Amygdala (tissue), 56 donors: ENCODE measurements at places on chromosomes 3 and 15.

DNA sequence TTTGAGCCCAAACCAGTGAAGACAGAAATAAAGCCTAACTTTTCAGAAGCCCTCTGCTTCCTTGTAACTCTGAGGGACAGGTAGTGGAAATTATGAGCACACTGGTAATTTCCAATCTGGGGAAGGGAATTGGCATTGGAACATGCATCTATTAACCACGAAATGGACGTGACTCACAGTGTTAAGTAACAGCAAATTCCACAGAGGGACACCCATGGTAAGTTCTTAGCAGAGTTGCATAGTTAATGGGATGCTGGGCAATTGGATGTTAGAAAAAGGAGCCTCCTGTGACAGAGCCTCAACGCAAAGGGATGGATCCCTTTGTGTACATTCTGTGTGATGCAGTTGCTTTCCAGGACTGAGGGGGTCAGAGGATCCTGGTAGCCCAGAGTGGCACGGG lies 168.6 kb downstream of the SEMA6D start:
- DNase-seq: no peak

DNA sequence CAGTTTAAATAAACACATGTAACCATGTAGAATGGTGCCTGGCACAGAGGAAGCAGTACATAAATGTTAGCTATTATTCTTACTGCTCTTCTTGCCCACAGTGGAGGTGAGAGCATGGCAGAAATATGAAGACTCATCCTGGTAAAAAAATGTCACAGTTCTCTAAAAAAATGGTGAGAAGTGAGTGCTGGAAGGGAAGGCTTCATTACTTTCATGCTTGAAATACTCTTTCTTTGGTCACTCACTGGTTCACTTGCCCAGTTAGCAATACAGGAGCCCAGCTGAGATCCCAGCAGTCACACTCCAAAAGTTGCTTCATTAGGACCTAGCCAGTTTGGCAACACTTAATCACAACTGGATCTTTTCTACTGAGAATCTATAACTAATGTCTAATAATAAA lies 1017.2 kb downstream of the TUSC7 start:
- no peak for DNase-seq

DNA sequence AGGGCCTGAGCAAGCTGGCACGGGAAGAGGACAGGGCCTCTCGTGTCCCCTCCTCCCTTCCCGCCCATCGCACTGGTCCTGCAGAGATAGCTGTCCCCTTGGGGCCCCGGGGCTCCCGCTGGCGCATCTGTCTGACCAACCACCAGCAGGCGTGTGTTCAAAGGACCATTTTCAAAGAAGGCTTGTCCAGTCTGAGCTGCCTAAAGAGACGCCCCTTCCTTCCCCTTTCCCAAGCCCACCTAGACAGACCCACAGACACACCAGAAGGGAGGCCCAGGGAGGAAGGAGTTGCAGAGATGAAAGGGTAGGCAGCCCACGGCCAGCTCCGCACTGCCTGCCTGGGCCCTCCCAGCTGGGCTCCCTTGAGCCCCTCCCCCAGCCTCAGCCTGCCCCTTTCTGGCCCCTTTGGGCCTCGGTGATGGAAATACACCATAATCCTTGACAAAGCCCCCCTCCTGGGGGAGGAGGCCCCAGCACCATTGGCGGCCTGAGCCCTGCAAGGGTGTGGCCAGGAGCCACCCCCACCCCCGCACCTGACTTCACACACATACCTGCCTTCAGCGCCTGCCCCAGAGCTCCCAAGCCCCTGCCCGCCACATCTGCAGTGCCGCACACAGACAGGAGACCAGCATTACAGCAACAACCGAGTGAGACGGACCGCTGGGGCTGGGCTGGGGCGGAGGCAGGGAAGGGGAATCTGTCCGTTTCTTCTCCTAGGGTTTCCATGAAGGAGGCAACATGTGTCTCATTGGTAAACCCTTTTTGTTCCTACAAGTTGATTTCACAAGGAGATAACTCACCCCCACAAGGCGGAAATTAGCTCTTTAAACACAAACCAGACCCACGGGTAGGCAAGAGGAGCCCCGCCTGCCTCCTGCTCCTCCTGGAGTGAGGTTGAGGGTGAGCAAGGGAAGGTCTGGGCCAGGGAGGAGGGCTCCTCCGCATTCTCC lies at the start of gene STRA6:
STRA6 (minus strand) TSS at position 336 of the 950 bp plus-strand sequence. CDS start 520 bp downstream, outside the sequence.
- no peak for DNase-seq

- no peak for DNase-seq
Measured at GRCh38 chr3:141407047-141407446, 38.7 kb downstream of the ZBTB38 start.

DNA sequence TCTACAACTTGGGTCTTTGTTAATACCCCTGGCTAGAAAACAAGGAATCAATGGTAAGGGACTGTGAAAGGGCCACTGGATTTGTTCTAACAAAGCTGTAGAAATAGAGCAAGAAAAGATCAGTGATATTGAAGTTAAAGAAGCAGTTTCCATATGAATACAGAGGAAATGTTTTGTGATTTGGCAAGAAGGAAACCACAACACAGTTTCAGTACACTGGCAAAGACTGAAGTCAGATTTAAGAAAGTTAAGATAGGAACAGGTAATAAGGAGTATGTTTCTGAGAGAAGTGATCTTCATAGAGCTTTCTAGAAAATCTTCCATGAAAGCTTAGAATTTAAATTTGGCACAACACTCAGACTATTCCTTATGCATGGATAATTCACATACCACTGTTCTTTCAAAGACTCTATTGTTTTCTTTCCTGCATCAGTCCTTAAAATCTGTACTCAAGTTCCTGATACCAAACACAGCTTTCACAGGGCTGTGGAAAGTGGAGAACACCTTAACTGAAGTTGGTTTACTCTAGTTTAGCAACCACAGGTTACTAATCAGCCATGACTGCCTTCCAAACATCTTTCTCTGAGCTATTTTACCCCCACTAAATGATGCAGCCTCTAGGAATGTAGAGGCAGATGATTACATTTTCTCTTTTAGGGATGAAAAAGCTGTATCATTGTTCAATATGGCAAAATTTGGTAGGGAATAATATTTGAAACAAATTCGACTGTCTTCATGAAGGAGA lies 32.4 kb upstream of the ALCAM start:
- DNase-seq: no peak

- no peak for DNase-seq
Measured at GRCh38 chr3:133706033-133706432, 40.2 kb upstream of the TF start.

DNA sequence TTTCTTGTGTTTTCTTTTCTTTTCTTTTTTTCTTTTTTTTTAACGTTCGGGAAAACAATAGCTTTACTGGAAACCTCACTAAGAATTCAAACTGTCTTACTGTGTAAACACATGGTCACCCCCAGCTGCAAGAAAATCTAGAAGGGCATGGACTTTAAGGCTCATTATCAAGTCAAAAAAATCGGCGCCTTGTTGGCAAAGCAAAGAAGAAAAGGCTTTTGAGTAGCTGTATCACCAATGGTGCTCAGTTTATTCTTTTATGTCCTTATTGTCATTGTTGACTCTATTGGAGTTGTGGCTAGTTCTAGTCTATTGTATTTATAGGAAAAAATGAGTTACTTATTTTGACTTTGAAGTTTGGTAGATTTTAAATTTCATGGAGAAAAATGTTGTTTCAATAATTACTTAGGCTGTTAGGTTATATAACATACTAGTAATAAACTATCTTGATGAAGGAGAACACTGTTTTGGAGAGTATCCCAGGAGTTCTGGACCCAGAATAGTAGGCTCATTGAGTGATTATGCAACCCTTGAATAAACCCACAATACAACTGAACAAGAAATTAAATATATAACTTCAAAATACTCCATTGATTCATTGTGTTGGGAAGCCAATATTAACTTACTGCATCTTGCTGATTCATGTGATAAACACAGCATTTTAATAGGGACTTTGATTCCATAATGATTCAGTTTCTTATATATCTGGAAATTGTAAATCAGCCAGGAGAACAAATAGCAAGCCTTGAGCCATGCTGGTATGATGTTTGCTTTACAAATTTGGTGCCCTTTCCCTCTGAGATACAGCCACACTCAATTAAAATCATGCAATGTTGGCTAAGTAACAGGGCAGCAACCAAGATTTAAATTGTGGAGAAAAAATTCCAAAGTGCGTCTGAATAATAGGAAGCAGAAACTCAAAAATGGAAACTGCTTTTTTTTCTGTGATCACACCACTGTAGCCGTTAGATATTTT lies 27.8 kb upstream of the GOLIM4 start:
- peak; percentile 12 for DNase-seq

GRCh38 chr15:68786753-68787152 lies 33.9 kb downstream of the ANP32A start:
- no peak for DNase-seq

- no peak for DNase-seq
Measured at GRCh38 chr3:182889948-182890629, 90.2 kb downstream of the DCUN1D1 start.

DNA sequence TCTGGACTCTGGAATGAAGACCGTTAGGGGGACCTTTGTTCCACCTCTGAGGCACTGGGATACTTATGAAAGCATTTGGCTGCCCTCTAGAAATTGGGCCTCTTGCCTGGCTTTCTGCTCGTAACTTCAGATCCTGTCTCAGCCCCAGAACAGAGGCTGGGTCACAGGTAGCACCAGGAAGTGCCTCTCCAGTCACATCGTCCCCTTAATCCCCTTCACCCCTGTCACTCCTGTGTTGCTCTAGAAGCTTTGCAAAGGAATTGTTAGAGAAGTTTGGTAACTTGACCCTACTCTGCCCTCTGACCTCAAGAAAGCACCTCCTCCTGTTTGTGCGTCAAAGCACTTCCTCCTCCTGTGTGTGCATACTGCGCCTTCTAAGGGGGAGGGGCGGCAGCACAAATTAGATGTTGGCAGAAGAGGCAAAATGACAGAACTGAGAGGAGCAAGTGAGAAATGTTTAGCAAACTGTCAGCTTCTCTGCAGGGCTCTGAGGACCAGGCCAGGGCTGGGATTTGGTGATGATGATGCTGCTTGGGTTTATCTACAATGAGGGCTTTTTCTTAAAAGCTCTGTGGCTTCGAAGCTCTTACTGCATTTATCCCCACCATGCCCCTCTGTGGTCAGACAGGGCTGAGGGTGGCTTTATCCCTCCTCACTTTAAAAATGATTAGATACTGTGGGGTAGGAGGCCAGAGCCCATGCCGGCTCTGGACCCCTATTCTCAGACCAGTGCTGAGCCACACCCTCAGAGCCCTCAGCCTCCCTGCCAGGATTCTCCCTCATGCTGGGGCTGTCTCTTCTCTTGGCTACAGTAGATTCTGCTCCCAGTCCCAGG lies 76.2 kb downstream of the LARS2 start:
- no peak for DNase-seq

- no peak for DNase-seq
Measured at GRCh38 chr3:194276768-194277103, 74.4 kb downstream of the CPN2 start.

DNA sequence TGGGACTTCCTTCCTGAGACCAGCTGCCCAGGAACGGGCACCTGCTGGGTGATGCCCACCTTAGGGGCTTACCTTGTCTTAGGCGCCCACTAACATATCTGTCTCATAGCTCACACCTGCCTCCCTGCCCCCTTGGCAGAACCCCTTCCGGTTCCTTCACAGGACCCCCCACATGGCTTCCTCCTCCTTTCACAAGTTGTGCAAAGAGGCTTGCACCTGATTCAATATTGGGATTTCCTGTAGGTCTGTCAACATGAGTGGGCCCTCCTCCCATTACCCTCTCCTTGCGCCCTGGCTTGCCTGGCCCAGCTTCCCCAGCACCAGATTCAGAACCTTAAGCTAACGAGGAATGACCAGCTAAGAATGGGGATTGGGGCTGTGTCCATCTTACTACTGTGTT lies 633 bp downstream of the THPO start:
- DNase-seq: no peak

DNA sequence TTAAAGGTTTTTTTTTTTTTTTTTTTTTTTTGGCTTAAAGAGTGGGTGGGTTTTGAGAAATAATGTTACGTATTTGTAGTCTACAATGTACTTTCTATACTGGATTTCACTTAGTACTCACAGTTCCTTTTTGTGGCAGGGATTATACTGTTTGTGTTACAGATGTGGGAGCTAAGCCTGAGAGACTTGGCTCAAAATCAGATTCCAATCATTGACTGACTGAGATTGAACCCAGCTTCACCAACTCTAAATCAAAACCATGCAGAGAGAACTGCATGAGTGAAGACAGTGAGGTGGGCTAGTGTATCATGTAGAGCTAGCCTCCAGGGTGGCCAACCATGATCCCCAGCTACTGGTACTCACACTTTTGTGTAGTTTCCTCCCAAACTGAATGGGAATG lies 68.0 kb downstream of the TMEM108 start:
- no peak for DNase-seq

DNA sequence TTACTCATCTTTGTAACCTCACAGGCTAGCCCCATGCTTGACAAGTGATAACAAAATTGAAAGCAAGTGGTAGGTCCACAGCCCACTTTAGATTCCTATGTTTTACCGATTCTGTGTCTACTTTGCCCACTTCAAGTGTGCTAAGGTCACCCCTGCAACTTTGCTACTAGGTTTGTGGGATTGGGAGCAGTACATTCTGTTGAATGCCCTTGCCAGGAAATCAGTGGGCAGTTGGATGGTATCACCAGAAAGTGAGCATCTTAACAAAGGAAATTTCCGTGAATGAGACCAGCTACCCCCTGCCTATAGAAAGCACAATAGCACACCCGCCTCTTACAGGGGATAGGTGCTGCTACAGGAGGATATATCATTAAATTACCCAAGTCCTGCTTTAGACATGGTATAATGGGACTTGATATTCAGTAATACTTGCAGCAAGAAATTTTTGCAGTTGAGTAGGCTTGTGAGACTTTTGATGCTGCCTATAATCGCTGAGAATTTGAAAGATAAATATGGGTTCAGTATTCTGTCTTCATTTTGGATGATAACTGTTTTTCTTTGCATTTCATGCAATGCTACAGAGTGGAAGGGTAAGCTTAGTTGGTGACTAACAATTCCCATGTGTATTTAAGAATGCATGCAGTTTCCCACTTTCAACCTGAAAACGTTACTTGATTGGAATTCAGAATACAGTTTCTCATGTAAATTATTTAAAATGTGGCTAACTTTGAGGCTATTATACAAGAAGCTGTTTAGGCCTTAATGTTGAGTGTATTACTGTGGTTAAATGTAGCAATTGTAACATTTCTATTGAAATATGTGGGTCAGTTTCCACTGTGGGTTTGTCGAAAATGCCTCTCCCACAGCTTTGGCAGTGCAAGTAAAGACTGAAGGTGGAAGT lies 9.5 kb downstream of the EBLN2 start:
- DNase-seq: no peak

- no peak for DNase-seq
Measured at GRCh38 chr3:181872887-181873286, 161.2 kb downstream of the SOX2 start.

DNA sequence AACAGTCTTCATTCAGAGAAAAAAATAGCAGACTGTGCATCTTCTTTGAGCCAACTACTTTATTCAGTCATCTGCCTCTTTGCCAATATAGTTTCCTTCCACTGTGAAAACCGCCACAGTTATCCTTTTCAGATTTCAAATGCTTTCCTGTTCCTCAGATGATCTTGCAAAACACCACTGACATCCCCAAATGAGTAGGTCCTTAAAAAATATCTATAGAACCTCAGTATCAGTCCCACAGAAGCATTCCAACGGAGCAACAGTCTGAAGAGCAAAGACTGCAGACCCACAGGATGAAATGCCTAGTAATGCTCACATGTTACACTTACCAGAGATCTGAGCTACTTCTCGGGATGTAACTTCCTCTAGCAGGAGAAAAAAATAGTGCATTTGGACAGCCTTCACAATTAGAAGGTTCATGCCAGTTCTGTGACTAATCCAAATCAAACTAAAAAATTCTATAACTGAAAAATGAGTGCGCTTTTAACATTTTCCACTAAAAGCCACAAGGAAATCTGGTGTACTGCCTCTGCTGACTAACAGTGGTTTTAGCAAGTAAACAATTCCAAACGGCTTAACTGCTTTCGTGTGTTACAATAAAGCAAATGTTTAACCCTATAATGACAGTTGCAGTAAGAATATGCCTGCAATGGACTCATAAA lies at the start of gene ANKRD28:
ANKRD28 (minus strand) TSS at position 338 of the 662 bp plus-strand sequence. CDS start 1,458 bp downstream, outside the sequence.
- DNase-seq: no peak
